ENCODE measurements at places on chromosomes 11 and 22.

- peaks cover 19% of the 10 kb centered on the region for H3K4me1 ChIP-seq
- H3K27me3 ChIP-seq = peaks cover 29% of the 10 kb centered on the region
- no peak overlapping the region for H3K4me3 ChIP-seq
- H3K27ac ChIP-seq = no peak overlapping the region
- peak; percentile 82 for DNase-seq
Observed at GRCh38 chr22:49970528-49971231, 10.1 kb downstream of the PIM3 start.

DNA sequence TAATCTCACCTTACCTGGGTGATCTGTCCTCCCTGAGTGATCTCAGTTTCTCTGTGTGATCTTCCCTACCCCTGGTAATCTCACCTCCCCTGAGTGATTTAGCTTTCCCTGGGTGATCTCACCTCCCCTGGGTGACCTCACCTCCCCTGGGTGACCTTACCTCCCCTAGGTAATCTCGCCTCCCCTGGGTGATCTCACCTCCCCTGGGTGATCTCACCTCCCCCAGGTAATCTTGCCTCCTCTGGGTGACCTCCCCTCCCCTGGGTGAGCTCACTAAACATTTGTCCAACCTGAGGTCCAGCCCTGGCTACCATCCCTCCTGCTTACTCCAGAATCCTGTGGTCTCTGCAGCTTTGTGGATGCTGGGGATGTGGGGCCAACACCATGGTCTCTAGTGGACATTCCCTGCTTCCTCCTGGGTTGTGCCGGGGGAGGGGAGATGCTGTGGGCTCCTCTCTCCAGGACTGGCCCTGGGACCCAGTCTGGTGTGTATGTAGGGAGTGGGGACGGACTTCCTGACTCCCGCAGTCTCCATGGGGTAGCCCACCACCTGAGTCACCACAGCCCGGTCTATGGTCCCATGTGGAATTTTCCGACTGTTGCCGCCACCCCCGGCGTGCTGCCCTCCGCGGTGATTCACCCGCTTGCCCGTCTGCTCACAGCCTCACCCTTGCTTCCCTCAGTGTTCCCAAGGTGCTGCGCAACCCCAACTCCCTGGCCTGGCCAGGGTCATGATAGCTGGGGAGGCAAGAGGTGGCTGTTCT lies 9.9 kb downstream of the LSP1 start:
- H3K4me1 ChIP-seq = peaks cover 26% of the 10 kb centered on the region
- DNase-seq = no peak
- no peaks in the 10 kb centered on the region for H3K36me3 ChIP-seq
- H3K27ac ChIP-seq = no peak overlapping the region
- no peaks in the 10 kb centered on the region for H3K27me3 ChIP-seq

- H3K27ac ChIP-seq = peak overlapping the region; percentile 31
- H3K4me1 ChIP-seq = peaks cover 41% of the 10 kb centered on the region
- no peak overlapping the region for H3K4me3 ChIP-seq
- no peak for DNase-seq
- H3K27me3 ChIP-seq = no peaks in the 10 kb centered on the region
- H3K36me3 ChIP-seq = no peaks in the 10 kb centered on the region
Observed at GRCh38 chr11:125211191-125211947, 46.8 kb downstream of the PKNOX2 start.

GRCh38 chr22:32636884-32637283 lies 162.3 kb downstream of the FBXO7 start:
- no peak overlapping the region for H3K27ac ChIP-seq
- H3K4me1 ChIP-seq = no peaks in the 10 kb centered on the region
- no peak overlapping the region for H3K4me3 ChIP-seq
- DNase-seq = no peak
- H3K27me3 ChIP-seq = no peaks in the 10 kb centered on the region

GRCh38 chr22:45995405-45996101 lies 18.6 kb upstream of the WNT7B start:
- H3K36me3 ChIP-seq = no peaks in the 10 kb centered on the region
- peaks cover 2% of the 10 kb centered on the region for H3K4me1 ChIP-seq
- peaks cover 37% of the 10 kb centered on the region for H3K27me3 ChIP-seq
- no peak for DNase-seq
- H3K27ac ChIP-seq = no peak overlapping the region
- no peak overlapping the region for H3K4me3 ChIP-seq

- H3K36me3 ChIP-seq = peaks cover 11% of the 10 kb centered on the region
- peak overlapping the region; percentile 92 for H3K27ac ChIP-seq
- peak overlapping the region; percentile 99 for H3K4me3 ChIP-seq
- no peaks in the 10 kb centered on the region for H3K27me3 ChIP-seq
Observed at GRCh38 chr22:41833369-41834004, 582 bp downstream of the SREBF2 start.

DNA sequence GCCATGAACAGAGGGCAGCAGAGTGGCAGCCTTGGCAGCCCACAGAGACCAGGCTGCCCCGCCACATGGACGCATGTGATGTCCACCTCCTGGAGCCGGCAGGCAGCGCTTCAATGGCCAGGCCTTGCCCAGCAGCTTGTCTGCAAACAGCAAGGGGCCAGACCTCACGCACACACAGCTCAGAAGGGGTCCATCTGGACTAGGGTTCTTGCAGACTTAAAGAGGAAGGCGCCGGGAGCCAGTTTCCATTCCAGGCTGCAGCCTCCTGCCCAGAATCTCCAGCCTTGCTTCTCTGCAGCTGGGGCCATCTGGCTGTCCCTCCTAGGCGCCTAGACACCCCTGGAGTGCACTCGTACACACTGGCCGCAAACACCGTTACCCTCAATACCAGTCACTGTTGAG lies 91.9 kb upstream of the TMEM45B start:
- H3K4me1 ChIP-seq = peaks cover 7% of the 10 kb centered on the region
- H3K27ac ChIP-seq = no peak overlapping the region
- H3K36me3 ChIP-seq = no peaks in the 10 kb centered on the region
- no peak for DNase-seq
- H3K27me3 ChIP-seq = no peaks in the 10 kb centered on the region

- DNase-seq = no peak
- no peak overlapping the region for H3K4me3 ChIP-seq
- H3K36me3 ChIP-seq = no peaks in the 10 kb centered on the region
- H3K27ac ChIP-seq = no peak overlapping the region
- no peaks in the 10 kb centered on the region for H3K27me3 ChIP-seq
Observed at GRCh38 chr11:25066706-25067105, 569.9 kb downstream of the LUZP2 start.

- no peaks in the 10 kb centered on the region for H3K27me3 ChIP-seq
- no peak overlapping the region for H3K4me3 ChIP-seq
- H3K4me1 ChIP-seq = peaks cover 3% of the 10 kb centered on the region
- H3K27ac ChIP-seq = no peak overlapping the region
Observed at GRCh38 chr22:24265734-24266133, 4.9 kb upstream of the SPECC1L start.
